ENCODE measurements at places on chromosomes 2 and 18.

- peak; percentile 31 for DNase-seq
These were observed 1.6 kb downstream of the CRIM1 start for GRCh38 chr2:36356990-36357846.

DNA sequence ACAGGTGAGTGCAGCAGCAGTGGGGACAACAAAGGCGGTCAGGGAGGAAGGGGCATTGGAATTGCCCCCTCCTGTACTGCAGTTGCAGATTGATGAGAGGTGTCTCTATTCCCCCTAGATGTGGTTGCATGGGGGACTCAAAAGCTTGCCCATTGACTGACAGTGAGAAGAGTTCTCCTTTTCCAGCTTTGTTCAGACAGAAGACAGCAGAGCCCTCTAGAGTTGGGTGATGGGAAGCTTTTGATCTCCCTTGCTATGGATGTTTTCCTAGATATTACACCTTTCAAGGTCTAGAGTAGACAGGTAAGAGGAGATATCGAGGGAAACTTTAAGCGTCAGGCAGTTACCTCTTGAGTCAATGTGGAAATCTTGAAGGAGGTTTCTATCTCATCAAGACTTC is 2.9 kb downstream of the PROKR1 start:
- no peak for DNase-seq

GRCh38 chr2:11014026-11014425 is 102.3 kb downstream of the KCNF1 start:
- DNase-seq: no peak

GRCh38 chr2:42193722-42194187 is 24.6 kb downstream of the EML4 start:
- DNase-seq: no peak

DNA sequence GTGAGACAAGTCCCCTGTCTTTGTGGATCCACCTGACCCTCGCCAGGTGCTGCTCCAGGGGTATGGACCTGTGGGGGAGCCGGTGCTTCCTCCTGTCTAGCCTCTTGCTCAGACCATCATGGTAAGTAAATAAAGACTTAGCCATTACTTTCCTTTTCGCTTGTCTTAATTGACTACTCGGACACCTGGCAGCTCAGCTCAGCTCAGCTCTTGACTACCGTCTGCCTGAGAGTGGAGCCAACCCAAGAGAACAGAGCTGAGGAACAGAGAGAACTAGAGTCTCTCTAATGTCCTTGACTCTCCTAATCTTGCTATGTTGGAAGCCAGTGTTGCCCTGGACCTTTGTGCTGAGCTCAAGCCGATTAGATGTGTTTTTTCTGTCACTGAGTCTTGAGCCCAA is 170.3 kb upstream of the CXCR4 start:
- DNase-seq: no peak

DNA sequence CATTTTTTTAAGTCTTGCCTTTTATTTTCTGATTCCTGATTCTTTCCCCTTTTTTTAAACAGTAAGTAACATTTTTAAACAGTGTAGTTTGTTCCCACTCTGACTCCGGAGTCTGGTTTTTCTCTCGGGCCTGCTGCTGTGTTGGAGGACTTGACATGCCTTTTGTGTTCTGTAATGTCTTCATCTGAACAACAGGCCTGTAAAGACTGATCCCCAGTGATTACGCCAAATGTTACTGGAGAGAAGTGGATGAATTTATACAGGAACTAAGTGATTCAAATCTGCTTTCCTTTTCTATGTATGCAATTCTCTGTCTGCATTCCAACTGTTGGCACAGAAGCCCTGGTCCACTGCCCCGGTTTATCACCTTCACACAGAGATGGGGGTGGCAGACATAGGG is 54.3 kb upstream of the RMDN2 start:
- DNase-seq: no peak

GRCh38 chr2:10277293-10278028 is 25.2 kb upstream of the HPCAL1 start:
- no peak for DNase-seq

DNA sequence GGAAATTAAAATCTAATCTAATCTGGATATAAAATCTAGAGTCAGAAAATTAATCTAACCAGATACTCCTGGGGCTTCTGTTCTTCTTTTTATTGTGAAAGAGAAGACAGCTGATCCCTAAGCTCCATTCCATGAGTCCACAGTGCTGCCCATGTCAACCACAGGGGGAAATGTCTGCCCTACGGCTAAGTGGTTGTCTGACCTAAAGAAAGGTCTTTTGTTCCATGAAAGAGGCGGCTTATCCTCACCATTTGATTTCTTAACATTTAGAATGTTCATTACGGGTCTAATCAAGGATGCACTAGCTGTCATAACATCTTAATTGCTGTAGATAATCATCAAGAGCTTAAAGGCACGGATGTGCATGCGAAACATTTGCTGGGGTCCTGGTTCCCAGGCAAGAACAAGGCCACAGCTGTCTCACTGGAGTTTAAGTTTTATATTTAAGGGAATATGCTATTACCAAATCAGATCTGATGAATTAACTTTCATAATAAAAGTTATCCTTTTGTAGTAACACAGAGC is 162.6 kb downstream of the PAX3 start:
- DNase-seq: no peak

Data from gastrocnemius medialis (tissue), 4 donors.